ENCODE measurements at places on chromosomes 7 and 10.

- DNase-seq, result peak; percentile 61
Measured at GRCh38 chr7:5689716-5690115, 91.7 kb downstream of the RNF216 start.

- DNase-seq, result peak; percentile 22
Measured at GRCh38 chr10:22986771-22987542, 59.1 kb downstream of the ARMC3 start.

GRCh38 chr10:100489396-100489795 is 26.6 kb downstream of the WNT8B start:
- DNase-seq, result no peak

DNA sequence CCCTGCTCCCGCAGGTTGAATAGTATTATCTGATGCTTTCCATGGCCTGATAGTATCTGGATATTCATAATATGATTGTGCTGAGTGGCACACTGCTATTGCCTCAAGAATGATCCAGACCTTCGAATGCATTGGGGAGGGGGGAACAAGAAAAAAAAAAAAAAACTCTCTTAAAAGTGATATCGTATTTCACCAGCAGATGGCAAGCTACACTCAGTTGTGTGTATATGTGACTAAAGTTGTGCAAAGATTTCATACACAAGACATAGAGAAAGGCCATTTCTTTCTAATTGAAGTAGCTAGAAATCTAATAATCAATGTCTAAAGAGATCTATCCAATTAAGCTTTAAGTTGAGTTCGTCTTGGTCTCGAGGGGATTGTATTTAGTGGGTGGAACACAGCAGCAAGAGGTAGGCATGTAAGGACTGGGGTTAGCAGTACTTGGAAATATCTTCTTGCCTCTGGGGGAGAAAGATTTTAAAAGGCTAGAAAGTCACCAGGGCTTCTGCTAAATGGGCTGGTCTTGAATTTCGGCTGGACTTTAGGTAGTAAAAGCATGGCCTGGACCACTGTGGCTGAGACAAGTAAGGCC is 15.3 kb downstream of the SFRP4 start:
- no peak for DNase-seq

DNA sequence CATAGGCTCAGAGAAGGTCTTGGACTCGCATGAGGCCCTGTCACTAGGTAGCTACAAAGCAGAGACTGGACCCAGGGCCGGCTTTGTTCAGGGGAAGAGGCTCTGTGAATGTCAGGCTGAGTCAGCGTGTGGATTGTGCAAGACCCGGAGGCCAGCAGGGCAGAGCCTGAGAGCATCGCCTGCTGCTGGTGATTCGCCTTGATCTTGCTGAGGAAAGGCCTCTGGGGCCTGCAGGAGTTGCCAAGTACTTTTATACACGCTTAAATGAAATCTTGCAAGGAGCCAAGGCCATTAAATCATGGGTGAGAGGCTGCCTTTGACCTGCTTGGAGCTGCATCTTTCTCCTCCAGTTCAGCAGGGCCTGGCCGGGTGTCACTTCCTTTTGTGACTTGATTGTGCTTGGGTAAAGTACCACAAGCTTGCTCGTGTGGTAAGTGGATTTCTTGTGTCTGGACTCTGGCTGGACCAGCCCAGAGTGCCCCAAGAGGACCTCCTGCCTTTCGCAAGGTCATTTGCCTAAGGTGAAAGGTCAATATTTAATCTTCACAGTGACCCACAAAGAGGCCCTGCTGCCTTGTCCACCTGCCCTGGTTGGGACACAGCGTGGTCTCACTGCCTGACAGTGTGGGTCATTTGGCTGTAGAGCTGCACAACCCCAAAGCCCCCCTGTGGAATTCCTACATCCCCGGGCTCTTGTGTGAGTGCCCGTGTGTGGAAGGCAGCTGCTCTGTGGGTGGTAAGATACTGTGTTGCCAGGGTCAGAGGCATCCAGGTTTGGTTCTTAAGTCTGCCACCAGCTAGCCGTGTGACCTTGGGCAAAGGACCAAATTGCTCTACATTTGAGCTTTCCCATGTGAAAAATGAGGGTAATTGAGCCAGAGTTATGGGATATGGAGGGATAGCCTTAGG is 38.6 kb upstream of the SH2D4B start:
- DNase-seq, result peak; percentile 98

- DNase-seq, result no peak
Measured at GRCh38 chr7:12695965-12696364, 8.5 kb downstream of the ARL4A start.

DNA sequence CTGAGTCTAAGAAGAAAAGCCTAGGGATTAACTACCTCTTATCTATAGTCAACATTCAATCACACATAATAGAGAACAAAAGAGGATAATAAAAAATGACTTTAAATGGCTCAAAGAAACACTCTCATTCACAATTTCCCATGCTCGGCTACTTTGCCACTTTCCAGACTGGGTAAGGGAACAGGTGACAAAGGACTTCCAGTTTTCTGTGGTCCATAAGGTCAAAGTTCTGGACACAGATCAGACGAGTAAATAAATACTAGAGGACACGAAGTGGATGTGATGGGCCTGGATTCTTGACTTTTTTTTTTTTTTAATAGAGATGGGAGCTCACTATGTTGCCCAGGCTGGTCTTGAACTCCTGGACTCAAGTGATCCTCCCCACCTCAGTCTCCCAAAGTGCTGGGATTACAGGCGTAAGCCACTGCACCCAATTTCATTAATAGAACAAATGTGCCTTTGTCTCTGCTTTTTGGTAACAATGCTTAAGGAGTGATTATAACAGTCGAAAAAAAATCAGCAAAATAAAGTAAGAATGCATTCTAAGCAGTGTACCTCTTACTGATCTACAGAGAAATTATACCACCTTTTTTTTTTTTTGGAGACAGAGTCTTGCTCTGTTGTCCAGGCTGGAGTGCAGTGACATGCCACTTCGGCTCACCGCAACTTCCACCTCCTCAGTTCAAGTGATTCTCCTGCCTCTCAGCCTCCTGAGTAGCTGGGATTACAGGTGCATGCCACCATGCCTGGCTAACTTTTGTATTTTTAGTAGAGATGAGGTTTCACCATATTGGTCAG is 70.6 kb downstream of the WAPL start:
- DNase-seq, result no peak

GRCh38 chr7:151249732-151250072 is 1.2 kb upstream of the SMARCD3 start:
- DNase-seq, result peak; percentile 62

DNA sequence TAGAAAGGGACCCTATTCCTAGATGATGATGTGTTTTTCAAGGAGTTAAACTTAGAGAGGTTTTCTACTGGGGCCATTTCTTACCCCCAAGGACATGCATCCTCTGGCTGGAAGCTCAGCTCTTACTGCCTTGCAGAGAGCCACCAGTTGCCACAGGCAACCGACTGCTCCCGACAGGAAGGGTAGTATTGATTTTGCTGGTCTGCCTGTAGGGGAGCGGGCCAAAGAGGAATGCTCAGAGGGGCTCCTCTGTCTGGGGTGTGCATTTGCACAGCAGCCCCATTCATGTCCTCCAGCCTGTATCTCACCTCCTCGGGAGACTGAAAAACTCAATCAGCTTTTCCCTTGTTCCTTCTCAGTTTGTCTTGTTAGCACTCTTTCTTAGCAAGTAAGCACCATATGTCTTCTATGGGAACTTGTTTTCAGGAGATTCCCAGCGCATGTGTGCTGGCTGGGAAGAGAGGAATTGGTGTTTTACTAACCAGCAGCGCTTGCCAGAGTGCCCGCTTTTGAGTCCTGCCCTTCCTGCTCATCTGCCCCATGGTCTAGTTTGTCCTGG is 739.0 kb upstream of the GALNT17 start:
- no peak for DNase-seq

GRCh38 chr10:6607182-6607581 is 27.1 kb upstream of the PRKCQ start:
- DNase-seq, result no peak

GRCh38 chr10:25049966-25050365 is 33.6 kb downstream of the THNSL1 start:
- no peak for DNase-seq

DNA sequence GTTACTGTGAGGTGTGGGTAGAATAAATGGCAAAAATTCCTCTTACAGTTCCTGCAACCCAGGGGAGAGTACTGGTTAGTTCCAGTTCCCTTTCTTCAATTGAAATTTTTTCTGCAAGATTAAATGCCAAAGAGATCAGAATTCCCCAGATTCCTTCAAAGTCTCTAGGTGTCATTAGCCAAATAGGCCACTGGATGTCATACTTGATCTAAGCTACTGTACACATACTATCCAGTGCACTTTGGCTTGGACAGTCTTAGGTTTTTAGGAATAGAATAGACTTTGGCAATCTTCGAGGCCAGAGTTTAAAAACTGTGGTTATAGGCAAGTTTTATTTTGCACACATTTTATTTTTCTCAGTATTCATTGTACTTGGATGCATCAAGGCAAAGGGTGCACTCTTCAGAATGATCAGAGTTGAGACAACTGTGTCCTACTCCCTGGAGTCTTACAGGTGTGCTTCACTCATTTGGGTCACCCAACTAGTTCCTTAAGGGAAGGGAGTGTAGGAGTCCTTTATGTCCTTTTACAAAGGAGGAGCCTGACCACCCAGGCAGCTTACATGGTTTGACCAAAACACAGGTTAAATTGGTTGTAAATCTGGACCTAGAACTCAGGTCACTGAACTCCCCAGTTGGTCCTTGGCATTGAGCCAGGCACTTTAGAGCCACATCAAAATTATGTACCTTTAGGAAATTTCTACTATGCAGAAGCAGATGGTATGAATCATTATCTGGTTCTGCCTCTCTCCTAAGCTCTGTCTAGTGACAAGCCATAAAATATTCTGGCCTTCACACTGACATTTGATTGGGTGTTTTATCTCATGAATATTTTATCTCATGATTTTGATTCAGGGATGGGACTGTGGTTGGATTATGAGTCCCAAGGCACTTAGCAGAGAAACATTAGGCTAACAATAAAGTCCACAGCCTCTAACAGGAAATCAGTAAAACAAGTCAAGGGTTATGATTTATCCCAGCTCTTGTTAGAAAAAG is 49.5 kb downstream of the ASAH2B start:
- DNase-seq, result peak; percentile 24

- DNase-seq, result no peak
Measured at GRCh38 chr7:138195151-138195571, 118.9 kb downstream of the AKR1D1 start.

DNA sequence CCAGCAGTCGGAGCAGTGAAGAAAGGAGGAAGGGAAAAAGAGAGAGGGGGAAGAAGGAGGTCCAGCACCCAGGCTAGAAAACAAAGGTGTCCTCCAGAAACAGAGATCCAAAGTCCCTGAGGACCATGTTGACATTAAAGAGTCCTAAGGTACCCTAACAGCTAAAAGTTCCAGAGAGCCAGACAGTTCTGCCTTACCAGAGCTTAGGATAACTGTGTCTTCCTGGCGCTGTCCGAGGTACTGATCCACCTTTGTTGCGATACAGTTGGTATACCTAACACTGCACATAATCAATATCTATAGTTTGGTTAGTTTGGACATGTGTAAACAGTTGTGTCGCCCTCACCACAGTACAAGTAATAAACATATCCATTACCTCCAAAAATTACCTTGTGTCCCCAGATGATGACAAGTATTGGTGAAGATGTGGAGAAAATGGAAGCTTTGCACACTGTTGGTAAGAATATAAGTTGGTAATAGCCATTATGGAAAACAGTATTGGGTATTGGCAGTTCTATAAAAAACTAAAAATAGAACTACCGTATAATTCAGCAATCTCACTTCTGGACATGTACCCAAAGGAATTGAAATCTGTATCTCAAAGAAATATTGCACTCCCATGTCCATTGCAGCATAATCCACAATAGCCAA is 59.8 kb downstream of the GRID1 start:
- DNase-seq, result peak; percentile 5

DNA sequence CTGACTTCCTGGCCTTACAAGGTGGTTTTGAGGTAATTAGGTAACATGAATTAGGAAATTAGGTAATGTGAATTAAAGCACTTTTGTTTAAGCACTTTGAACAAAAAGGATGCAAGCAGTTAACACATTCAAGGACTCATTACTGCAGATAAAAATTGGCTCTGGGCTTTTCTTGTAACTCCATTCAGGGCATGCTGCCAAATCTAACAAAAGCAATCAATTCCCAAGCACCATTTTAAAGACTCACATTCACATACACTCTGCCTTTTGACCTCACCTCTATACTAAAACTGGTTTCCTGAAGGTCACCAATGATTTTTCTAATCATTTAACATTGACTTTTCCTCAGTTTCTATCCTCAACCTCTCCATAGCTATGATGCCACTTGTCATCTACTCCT is 251.2 kb upstream of the RHOBTB1 start:
- DNase-seq, result no peak

GRCh38 chr7:2124604-2125345 is 108.0 kb downstream of the MAD1L1 start:
- no peak for DNase-seq

DNA sequence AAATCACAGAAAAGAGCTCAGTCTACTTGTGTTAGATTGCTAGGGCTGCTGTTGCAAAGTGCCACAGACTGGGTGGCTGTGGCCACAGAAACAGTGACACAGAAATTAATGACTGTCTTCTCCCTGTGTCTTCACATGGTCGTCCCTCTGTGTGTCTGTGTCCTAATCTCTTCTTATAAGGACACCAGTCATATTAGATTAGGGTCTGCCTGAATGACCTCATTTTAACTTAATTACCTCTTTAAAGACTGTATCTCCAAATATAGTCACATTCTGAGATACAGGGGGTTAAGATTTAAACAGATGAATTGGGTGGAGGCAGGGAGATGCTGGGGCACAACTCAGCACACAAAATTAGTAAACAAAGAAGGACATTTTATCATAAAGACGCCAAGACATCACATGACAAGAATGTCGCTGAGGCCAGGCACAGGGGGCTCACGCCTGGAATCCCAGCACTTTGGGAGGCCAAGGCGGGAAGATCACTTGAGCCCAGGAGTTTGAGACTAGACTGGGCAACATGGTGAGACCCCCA is 23.3 kb upstream of the PARD3 start:
- no peak for DNase-seq

DNA sequence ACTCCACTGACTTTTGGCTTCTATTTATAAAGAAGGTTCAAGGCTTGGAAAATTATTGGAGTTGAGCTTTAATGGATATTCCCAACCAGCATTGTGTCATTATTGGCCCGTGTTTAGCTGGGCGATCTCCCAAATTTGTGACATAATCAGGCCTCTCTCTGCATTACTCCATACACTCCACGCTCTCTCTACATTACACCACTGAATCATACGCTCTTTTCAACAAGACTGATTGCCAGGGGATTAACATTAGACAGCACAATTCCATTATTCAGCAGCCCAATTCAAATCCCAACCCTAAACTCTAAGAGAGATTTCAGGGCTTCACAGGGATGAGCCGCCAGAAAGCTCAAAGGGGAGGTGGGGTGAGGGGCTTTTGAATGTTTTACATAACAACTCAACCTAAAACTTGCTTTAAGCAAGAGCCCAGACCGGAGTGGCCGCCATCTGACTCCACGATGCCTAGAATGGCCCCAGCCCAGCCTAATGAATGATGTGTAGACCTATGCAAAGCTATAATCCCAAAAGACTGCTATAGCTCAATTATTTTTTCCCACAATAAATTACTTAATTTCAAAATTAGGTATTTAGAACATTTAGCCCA is 61.8 kb downstream of the FGFR2 start:
- no peak for DNase-seq

GRCh38 chr7:36545291-36545690 is 155.6 kb downstream of the ANLN start:
- no peak for DNase-seq

Data from EL (cell line).